Hair follicular keratinocyte (primary cell): ENCODE measurements at places on chromosomes 3 and 15. TPM values are rescaled to one million over a fixed set of nuclear protein-coding genes. Genes with fewer than 3 reads are reported as not detected.

Gene RETNLB
- not detected in 2 replicates for total RNA-seq

Gene NR2E3
- total RNA-seq, result not detected in 2 replicates

Gene OSTN
- not detected in 2 replicates for total RNA-seq

Gene GXYLT2
- 3.3 and 6.0 TPM in 2 replicates for total RNA-seq

Gene BOC
- total RNA-seq, result 5.2 and 7.8 TPM in 2 replicates

Gene ABCF3
- 29.8 and 41.6 TPM in 2 replicates for total RNA-seq

Gene LRRK1
- 7.7 and 8.0 TPM in 2 replicates for total RNA-seq

Gene SLC51A
- not detected in 2 replicates for total RNA-seq

Gene HTR3E
- not detected in 2 replicates for total RNA-seq

Gene CHRNA7
- not detected in 2 replicates for total RNA-seq

Gene CCDC33
- total RNA-seq, result not detected in 2 replicates

Gene GOLGA8M
- not detected in 2 replicates for total RNA-seq

Gene PGBD4
- 0.46 and 0.47 TPM in 2 replicates for total RNA-seq

Gene CHDH
- 0.04 and 0.08 TPM in 2 replicates for total RNA-seq

Gene CLRN1
- not detected in 2 replicates for total RNA-seq

Gene DPPA4
- not detected in 2 replicates for total RNA-seq

Gene DGKG
- total RNA-seq, result 0.31 and 0.57 TPM in 2 replicates

Gene SERINC4
- not detected in 2 replicates for total RNA-seq

Gene ACOX2
- total RNA-seq, result 0.39 and 1.1 TPM in 2 replicates

Gene SLC22A14
- total RNA-seq, result not detected in 2 replicates

Gene COL6A5
- not detected in 2 replicates for total RNA-seq

Gene PLCH1
- not detected in 2 replicates for total RNA-seq

Gene SI
- total RNA-seq, result not detected in 2 replicates

Gene SAMMSON
- total RNA-seq, result not detected in 2 replicates

Gene PP2D1
- not detected in 2 replicates for total RNA-seq

Gene SCAANT1
- not detected in 2 replicates for total RNA-seq

Gene PRTG
- total RNA-seq, result under 0.01 TPM in 1 of 2 replicates, not detected in the other

Gene IQCF5
- total RNA-seq, result not detected in 2 replicates

Gene CCNB2
- 33.3 and 95.3 TPM in 2 replicates for total RNA-seq

Gene C3orf85
- not detected in 2 replicates for total RNA-seq

Gene PLA1A
- not detected in 2 replicates for total RNA-seq

Gene GPR171
- total RNA-seq, result not detected in 2 replicates

Gene CD96
- total RNA-seq, result 0.08 TPM in 1 of 2 replicates, not detected in the other

Gene CGNL1
- total RNA-seq, result under 0.01 TPM in 2 replicates

Gene HERC2
- total RNA-seq, result 23.8 and 25.5 TPM in 2 replicates

Gene CELF6
- not detected in 2 replicates for total RNA-seq

Gene INSYN1
- total RNA-seq, result 0.08 and 0.42 TPM in 2 replicates

Gene MYLK
- 9.7 and 11.2 TPM in 2 replicates for total RNA-seq

Gene CTXN2
- total RNA-seq, result not detected in 2 replicates

Gene MRAS
- 2.6 and 6.2 TPM in 2 replicates for total RNA-seq

Gene NR2F2
- 2.3 and 3.9 TPM in 2 replicates for total RNA-seq

Gene DUOXA2
- total RNA-seq, result not detected in 2 replicates

Gene ACAD11
- 26.8 and 31.2 TPM in 2 replicates for total RNA-seq

Gene NUP210
- 0.04 TPM in 1 of 2 replicates, not detected in the other for total RNA-seq

Gene STAB1
- under 0.01 TPM in 1 of 2 replicates, not detected in the other for total RNA-seq
